ENCODE measurements at places on chromosomes 7 and 10.
A peak's percentile ranks its signal among the peaks of the same experiment; 100 is the strongest.

DNA sequence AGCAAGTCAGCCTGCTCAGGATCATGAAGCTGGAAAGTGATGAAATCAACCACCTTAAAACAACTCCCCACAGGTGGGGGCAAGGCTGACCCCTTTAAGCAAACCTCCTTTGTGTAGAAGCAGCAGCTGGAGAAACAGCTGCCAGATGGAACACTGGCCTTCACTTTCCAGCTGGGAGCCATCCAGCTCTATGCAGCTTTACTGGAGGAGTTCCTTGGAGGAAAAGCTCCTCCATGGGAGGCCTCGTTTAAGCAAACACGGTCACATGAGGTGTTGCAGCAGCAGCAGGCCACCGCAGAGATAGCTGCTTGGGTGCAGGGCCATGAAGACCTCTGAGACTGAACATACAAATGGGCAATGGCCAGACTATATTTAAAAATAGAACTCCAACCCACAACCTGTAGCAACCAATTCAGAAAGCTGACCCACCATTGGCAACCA is 13.0 kb upstream of the DLG5 start:
- DNase-seq: peak; percentile 36

DNA sequence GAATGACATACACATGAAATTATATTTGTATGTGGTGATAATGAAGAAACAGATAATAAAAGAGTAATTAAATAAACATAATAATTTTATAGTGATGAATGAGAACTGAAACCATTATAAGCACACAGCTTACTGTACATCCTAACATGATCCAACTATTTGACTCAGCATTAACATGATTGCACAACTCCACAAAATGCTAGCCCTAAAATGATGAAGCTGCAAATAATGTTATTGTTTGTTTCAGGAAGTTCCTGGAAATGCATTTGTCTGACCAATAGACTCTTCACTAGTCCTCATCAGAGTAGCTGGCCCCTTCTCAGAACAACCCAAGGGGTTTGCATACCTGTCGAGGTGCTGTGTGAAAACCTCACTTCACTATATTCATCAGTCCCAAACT is 115.5 kb downstream of the RTKN2 start:
- peak; percentile 54 for DNase-seq

GRCh38 chr7:140322759-140323158 is 75.6 kb downstream of the SLC37A3 start:
- DNase-seq: no peak

DNA sequence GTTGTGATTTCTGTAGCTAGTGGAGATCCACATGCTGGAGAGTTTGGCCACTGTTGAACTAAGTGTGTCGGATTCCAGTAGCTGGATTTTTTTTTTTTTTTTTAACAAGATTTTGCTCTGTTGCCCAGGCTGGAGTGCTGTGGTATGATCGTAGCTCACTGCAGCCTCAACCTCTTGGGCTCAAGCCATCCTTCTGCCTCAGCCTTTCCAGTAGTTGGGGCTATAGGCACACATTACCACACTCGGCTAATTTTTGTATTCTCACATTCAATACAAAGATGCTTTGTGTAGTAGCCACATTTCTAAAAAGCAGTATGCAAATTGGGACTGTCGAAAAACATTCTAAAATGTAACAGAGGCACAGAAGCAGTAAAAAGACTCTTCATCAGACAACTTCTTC is 63.5 kb downstream of the RABGEF1 start:
- DNase-seq: no peak

GRCh38 chr7:105935250-105935649 is 27.8 kb upstream of the CDHR3 start:
- no peak for DNase-seq

DNA sequence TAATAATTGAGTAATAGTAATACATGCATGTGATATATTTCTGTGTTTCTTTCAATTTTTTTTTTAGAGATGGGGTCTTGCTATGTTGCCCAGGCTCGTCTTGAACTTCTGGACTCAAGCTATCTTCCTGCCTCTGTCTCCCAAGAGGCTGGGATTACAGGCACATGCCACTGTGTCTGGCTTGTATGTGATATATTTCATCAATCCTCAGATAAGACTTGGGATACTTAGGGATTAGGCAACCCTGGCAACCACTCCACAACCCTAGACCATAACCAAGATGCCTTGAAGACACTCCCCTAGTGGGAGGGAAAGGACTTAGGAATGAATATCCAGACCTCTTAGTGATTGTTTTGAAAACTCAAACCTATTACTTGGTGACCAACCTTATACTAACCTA is 154.8 kb downstream of the CCDC3 start:
- no peak for DNase-seq

DNA sequence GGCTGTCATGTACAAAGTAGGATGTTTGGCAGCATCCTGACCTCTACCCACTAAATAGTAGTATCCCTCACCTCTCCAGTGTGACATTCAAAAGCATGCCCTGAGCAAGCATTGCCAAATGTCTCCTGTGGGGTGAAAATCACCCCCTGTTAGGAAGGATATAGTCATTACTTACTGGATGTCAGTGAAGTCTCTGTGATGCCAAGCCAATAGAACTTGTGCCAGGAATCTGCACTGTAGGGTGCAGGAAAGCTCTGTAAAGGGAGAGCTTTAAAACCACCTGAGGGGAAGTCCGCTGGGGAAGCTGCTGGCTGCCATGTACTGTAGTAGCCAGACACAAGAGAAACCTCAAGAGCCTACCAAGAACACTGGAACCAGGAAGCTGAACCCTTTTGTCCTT is 170.7 kb upstream of the DKK1 start:
- no peak for DNase-seq

GRCh38 chr7:27606270-27607209 is 56.1 kb downstream of the HIBADH start:
- peak; percentile 3 for DNase-seq

GRCh38 chr7:102431617-102432298 is 1.6 kb upstream of the ORAI2 start:
- no peak for DNase-seq

GRCh38 chr7:125424721-125425120 is 495.1 kb upstream of the POT1 start:
- DNase-seq: no peak
